Neuronal stem cell (in vitro differentiated cells): ENCODE measurements at places on chromosomes 2 and 18.

- DNase-seq, result no peak
Observed at GRCh38 chr18:12053289-12053688, 40.4 kb upstream of the ANKRD62 start.

GRCh38 chr18:11980163-11980493, 1.2 kb upstream of the IMPA2 start:
- DNase-seq, result no peak

GRCh38 chr2:144004742-144005141, 515.2 kb downstream of the ZEB2 start:
- DNase-seq, result no peak

GRCh38 chr2:108215794-108216211, 24.0 kb upstream of the SULT1C3 start:
- no peak for DNase-seq

- DNase-seq, result no peak
Observed at GRCh38 chr2:84492571-84492970, 23.7 kb upstream of the DNAH6 start.

GRCh38 chr2:219701847-219702634, 74.6 kb downstream of the SLC4A3 start:
- no peak for DNase-seq

- DNase-seq, result no peak
Observed at GRCh38 chr2:46375566-46376125, 78.4 kb downstream of the EPAS1 start.

DNA sequence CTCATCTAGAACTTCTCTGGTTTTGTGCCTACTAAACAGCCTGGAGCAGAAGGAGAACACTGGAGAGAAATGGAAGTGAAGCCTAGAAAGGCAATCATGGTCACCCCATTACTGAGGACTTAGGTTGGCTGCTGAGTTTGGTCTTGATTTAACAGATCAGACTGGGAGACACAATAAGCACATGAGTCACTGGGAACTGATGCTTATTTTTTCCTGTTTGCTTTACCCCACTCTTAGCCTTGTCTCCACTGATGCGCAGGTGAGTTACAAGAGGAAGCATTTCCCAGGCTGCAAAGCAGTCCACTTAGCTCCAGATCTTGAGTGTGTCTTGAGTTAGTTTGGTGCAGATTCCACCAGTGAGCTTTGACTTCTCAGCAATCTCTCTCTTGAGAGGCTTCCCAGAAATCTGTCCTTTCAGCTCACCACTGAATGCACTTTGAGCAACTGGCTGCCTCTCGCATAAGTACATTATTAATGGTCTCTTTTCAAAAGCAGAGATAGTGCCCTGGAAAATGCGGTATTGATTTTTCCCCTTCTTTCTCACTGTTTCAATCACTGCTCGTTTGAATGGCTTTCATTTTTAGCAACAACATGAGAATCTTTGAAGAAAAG, 390.2 kb upstream of the SETBP1 start:
- DNase-seq, result no peak

- DNase-seq, result no peak
Observed at GRCh38 chr2:236642125-236642524, 72.5 kb downstream of the ACKR3 start.

DNA sequence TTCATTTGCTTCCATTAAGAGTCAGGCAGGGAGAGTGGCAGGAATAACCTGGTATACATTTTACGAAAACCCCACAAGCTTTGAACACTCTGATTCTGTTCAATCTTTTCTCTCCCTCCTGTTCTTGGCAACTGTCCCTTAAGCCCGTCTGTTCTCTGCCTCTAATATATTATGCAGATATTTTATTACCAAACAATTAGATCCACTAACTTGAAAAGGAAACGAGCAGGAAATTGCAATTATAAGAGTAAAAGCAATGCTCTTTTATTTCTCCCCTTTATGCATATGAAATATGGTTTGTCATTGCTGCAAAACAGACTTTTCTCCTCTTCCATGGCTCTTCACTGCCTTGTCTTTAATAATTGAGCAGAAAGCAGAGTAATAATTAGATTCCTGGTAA, 149.1 kb upstream of the CELF4 start:
- DNase-seq, result no peak

DNA sequence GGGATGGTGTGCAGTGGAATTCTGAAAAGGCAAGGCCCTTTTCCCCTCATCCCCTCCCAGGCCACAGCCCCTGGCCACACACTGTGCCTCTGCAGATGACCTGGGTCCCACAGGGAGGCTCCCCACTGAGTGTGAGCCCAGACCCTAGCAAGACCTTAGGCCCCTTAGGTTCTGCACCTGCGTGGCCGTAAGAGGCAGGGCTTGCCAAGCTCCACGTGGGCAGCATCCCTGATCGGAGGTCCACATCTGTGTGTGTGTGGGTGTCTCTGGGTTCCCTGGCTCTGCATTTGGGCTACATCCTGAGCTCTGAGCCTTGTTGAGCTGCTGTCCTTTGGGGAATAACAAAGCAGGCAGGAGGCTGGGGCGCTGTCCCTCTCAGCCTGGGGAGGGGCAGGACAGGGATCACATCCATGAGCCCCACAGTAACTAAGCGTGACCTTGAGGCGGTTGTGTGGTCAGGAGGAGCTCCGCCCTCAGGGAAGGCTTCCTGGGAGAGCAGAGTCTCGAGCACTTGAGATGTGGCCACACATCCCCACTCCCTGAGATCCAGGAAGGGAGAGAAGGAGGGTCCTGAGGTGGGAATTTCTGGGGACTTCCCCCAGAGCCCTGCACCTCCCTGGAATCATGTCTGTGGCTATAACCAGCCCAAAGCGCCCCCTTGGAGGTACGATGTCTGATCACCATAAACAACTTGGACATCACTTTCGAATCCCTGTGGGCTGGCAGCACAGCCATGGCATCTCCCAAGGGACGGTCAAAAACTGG, 84.8 kb downstream of the STPG4 start:
- no peak for DNase-seq

GRCh38 chr2:239266779-239267287, 134.0 kb downstream of the HDAC4 start:
- DNase-seq, result no peak

GRCh38 chr2:48448274-48449061, 81.5 kb upstream of the STON1 start:
- DNase-seq, result no peak

GRCh38 chr2:174688079-174688478, 76.2 kb downstream of the CHRNA1 start:
- no peak for DNase-seq

DNA sequence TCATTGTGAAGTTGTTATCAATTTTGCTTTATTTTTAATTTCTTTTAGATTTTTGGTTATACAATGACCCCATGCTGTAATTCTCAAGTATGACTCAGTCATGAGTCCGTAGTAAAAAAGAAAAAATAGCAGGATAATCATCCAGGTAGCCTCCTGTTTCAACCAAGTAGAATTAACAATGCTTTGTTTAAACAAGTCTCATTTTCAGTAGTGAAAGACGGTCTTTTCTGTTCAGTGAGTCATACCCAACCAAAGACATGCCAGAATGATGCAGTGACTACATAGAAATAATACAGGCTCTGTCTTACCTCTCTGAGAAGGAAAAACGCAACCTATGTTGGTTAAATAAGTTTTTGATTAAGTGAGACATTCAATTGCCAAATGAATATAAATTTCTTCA, 67.8 kb upstream of the DSC1 start:
- DNase-seq, result no peak

DNA sequence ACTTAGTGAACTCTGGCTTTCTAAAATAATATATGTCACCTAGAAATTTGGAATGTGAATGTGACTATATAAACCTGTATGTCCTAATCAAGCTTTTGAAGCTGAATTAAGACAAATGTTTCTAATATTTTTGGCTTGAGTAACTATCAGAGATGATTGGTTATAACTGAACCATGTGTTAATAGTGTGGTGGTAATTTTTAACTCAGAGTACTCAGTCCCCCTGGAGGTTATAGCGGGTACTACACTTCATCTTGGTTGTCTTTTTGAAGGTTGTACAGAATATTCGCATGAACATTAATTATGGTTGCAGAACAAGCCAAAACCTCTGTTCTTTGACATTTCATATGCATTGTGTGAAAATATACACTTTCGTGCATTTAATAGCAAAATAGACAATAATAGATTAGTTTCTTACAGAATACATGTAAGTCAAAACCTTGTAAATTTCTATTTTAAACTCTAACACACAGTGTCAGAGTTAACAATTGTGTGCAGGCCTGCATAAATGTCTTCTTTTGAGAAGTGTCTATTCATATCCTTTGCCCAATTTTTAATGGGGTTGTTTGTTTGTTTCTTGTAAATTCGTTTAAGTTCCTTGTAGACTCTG, 86.0 kb downstream of the OSBPL6 start:
- DNase-seq, result no peak

DNA sequence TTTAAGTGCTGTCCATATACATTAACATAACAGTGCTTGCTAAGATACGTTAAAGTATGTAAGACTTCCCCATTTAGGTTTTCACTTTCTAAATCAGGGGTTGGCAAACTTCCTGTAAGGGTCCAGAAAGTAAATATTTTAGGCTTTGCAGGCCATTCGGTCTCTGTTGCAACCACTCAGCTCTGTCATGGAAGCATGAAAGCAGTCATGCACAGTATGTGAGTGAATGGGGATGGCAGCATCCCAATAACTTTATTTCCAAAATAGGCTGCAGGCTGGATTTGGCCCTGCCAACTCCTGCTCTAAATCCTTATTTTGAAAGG, 128.7 kb downstream of the PLA2R1 start:
- DNase-seq, result no peak

- DNase-seq, result no peak
Observed at GRCh38 chr2:263022-263738, 652 bp downstream of the SH3YL1 start.

- DNase-seq, result no peak
Observed at GRCh38 chr2:234747032-234747431, 204.8 kb upstream of the SH3BP4 start.

GRCh38 chr2:40480073-40480472, 28.2 kb upstream of the SLC8A1 start:
- no peak for DNase-seq

DNA sequence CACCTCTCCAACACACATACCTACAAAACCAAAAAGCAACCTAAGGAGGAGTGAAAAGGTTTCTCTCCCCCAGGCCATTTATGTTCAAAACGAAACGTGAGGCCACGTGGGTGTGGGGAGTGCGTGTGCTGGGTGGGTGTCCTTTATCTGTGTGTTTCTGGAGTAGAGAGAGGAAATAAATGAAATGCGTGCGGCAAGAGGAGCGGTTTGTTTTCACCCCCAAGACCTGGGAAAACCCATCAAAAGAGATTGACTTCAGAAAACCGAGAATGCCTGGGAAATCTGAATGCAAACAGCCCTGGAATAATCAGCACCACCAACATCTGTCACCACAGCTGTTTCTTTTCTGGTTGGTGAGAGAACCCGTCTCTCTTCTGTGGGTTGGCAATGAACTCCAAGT, 137.4 kb downstream of the INSIG2 start:
- no peak for DNase-seq

DNA sequence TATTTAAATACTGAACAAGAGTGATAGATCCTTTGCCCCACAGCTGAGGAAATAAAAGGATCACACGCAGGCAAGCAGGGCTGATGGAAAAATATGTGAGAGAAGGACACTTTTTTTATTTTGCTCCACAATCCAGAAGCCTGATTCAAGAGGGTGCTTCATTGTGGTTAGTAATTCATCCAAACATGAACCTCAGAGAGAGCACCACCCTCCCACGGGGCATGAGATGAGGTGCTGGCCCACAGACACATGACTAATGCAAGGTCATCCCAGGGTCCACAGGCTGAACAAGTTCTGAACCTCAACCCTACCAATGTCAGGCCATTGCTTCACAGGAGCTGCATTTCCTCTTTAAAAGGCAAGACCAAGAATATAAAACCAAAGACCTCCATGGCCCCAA, 239.6 kb downstream of the MREG start:
- no peak for DNase-seq

GRCh38 chr2:2591542-2591940, 260.5 kb upstream of the MYT1L start:
- DNase-seq, result no peak

GRCh38 chr2:46274586-46274985, 22.6 kb upstream of the EPAS1 start:
- DNase-seq, result no peak

- no peak for DNase-seq
Observed at GRCh38 chr2:53302455-53302854, 465.1 kb upstream of the CHAC2 start.

- no peak for DNase-seq
Observed at GRCh38 chr2:75025633-75026380, 67.4 kb downstream of the POLE4 start.

DNA sequence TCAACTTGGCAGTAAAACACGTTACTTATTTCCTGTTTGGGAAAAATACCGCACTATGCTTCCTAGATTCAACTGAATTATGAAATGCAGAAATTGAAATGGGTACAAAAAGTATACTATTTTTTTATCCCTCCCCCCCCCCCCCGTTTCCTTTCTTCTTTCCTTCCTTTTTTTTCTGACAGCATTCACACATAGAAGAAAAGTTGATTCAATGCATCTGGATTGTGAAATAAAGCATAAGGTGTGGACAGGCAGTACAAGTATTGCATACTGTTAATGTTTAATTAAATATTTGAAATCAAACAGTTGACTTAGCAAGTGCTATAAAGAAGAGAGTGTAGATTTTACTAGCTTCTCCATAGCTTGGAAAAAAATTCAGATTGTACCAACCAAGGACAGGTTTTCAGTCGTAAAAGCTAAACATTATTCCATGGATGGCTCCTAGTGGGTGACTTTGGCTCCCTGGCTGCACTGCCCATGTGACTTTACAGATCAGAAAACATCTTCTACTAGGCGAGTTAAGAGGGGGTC, 21.6 kb upstream of the AGFG1 start:
- DNase-seq, result no peak
